DMS79 treated with DMSO at 0.1 percent for 48 hours (cell line): ENCODE measurements at places on chromosomes 16 and 17.
A peak's percentile ranks its signal among the peaks of the same experiment; 100 is the strongest.

GRCh38 chr17:76691379-76692191, 19.2 kb downstream of the MXRA7 start:
- DNase-seq, result no peak

GRCh38 chr16:55622930-55623561, 32.7 kb upstream of the SLC6A2 start:
- no peak for DNase-seq

DNA sequence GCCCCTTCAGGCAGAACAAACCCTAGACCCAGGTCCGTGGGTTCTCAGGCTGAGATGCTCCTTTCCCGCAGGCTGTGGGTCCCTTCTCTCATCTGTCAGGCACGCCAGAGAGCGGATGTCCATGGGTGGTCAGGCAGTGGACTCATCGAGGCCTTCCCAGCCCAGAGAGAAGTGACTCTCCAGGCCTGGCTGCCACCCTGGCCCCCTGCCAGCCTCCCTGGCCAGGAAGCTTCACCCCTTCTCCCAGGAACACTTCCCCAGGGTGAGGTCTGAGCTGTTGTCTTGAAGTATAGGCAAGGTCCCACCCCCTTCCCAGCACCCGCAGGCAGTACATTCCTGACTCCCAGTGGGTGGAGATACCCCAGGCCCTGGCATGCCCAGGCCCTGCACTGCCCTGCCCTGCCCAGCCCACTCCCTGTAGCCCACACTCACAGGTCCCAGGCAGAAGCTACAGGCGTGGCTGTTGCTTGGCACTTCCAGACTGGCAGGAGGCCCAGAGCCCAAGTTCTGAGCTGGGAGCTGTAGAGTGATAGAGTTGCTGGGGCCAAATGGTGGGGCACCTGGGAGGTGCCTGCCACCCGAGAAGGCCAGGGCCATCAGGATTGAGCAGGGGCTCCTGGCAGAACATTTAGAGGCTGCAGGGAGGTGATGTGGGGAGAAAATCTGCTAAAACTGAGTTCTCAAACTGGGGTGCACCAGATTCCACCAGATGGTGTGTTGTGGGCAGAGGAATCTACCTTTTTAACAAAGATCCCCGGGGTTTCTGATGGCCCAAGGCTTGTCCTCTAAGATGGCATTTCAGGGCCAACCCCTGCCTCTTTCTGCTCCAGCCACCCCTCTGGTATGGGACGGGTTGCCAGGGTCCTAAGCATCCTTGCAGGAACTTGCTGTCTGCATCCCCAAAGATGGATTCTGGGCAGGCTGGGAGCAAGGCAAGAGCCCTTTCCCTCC, 6.7 kb downstream of the ITGA3 start:
- peak; percentile 86 for DNase-seq

DNA sequence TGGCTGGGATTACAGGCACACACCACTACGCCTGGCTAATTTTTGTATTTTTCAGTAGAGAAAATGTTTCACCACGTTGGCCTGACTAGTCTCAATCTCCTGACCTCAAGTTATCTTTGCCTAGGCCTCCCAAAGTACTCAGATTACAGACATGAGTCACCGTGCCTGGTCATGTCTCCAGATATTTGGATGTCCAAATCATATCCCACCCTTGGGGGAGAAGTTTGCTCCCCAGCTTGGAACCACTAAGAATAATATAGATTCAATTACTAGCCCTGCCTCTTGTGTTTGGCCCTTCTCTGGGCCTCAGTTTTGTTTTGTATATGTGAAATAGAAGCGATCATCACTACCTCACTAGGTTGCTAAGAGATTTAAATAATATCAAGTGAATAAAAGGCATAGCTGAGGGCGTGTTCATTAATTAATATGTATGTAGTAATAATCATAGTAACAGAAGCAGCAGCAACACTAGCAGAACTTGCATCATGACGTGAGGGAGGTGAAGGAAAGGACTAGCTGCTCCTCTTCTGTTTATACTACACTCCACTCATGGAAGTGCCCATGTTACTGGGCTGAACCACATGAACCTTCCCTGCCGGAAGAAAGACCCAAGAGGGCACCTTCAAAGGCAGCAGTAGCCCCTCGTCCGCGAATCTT, 253.6 kb upstream of the XYLT1 start:
- DNase-seq, result no peak

DNA sequence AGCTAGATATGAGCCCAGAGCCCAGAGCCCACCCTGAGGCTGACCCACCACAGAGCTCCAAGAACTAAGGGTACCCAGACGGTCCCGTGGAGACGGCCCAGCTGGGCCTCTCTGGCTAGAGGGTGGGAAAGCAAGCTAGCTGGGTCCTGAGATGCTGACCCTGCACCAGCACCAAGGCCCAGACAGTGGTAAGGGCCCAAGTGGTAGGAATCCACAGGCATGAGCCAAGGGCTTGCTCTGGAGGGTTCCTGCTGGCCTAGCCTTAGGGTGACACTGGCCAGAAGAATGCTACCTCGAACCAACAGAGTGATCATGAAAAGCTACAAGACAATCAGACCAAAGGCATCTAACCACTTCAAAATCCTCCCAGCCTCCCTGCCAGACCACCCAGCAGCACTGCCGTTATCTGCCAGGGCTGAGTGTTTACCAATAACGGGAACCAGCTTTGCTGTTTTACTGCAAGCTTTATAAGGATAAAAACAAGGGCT, 13.2 kb downstream of the HIC1 start:
- no peak for DNase-seq

GRCh38 chr16:14011001-14011400, 60.1 kb upstream of the MRTFB start:
- DNase-seq, result no peak

DNA sequence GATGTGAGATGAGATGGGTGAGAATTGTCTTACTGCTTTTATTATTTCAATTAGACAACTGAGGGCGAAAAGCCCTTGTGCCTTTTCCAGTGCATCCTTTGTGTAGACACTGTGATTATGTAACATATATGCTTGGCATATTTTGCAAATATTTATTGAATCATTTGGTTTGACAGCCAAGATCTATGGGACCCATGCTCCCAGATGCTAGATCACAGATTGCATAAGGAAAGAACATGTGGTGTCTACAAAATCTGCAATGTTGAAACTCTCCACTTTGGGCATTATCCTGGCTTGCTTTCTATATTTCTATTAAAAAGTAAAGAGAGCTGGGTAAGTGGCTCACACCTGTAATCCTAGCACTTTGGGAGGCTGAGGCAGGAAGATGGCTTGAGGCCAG, 4.8 kb upstream of the COG1 start:
- DNase-seq, result no peak

- no peak for DNase-seq
Measured at GRCh38 chr17:32658470-32659418, 172.0 kb downstream of the CDK5R1 start.

DNA sequence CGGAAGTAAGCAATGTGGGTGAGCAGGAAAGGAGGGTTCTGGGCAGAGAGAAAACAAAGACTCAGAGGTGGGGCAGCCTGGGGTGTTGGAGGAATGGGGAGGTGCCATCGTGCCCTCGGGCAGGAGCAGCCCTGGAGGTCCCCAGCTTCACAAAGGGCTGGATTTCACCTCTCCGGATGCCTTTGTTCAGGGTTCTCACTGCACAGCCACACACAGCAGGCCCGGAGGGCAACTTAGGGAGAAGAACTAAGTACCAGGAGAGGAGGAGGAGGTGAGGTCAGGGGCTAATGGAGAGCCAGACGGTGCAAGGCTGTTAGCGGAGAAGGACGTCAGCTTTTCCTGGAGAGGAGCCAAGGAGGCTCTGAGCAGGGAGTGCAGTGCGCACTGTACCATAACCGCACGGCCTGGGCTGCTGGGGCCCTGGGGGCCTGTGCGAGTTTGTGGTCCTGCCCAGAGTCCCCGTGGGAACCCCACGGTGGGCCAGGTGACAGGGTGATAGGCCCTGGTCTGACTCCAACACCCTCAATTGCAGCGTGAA, 9.3 kb downstream of the ARRB2 start:
- no peak for DNase-seq

GRCh38 chr17:15999141-15999973, at the start of the genes TTC19 and ZSWIM7:
TSS of gene TTC19 (plus strand) at chr17:15999824. CDS start at chr17:15999849, 25 bp downstream.
TSS of gene ZSWIM7 (minus strand) at chr17:15999704. CDS start at chr17:15999594, 110 bp downstream.
- DNase-seq, result peak; percentile 71

GRCh38 chr16:3865241-3865640, 15.3 kb downstream of the CREBBP start:
- no peak for DNase-seq

DNA sequence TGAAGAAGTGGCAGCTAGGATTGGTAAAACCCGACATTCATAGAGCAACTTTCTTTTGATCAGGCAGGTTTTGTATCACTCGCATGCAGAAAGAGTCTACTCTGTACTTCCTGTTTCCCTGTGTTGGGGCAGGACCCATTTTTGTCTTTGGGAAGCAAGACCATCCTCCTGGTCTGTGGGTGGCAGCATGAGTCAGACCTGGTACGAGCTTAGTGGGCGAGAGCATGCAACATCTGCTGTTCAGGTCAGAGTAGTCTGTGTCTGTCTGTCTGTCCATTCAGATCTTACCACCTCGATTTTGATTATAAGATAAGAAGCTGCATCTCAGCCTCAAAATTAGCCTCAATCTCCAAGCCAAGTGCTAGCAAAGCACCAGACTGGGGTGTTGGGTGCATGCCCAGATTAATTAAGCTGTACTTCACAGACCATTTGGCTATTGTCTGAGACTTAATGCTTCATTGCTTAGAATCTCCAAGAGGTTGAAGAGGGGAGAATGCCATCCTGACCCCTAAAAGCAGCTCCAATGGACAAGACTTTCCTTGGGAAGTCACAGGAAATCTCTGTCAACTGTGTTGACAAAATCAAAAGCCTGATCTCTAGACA, 110.9 kb downstream of the XYLT1 start:
- peak; percentile 86 for DNase-seq

DNA sequence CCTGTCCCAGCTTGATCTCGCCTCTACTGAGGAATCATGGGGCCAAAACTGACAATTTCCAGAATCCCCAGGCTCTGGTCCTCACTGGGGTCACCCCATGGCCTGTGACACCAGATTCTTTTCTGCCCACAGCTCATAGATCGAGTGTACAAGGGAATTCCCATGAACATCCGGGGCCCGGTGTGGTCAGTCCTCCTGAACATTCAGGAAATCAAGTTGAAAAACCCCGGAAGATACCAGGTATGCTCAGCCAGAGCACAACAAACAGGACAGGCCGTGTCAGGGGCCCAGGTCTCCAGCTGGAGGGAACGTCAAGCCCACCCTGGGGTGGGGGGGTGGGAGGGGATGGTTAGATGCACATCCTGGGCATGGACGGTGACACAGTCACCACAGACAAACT, 17.5 kb downstream of the USP6 start:
- no peak for DNase-seq

GRCh38 chr17:82287868-82288801, 14.6 kb upstream of the CSNK1D start:
- DNase-seq, result no peak

GRCh38 chr16:27205423-27206065, 2.2 kb downstream of the KDM8 start:
- no peak for DNase-seq

DNA sequence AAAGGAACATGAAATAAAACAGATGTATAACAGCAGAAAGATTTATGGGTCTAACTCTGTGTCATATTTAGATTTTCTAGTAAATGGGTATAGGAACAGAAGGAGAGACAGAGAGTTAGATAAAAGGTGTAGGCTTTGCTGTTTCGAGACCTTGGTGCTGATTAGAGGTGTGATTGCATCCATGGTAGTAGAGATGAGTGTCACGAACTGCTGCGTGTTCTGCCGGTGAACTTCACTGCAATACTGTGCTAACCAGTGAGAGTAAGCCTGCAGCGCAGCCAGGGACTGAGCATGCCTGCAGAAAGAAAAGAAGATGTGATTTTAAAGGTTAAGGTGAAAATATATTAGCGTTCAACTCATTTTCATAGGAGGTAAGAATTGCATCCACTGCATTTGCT, 53.7 kb upstream of the GSG1L start:
- no peak for DNase-seq

DNA sequence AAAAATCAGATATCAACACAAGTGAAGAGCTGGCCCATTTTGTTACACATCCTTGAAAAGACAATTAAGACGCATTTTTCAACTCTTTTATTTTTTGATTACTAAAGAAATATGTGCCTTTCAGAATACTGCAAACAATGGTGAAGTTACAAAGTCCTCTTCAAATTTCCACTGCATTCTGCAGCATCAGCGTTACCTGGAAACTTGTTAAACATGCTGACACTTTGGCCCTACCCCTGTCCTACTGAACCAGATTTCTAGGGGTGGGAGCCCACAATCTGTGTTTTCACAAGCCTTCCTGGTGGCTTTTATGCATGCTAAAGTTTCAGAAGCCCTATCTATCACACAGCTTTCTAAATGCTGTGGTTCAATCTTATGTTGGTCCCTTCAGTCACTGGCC, 4.5 kb upstream of the CCL14 start:
- no peak for DNase-seq

GRCh38 chr16:65744401-65744800, 622.1 kb upstream of the CDH5 start:
- DNase-seq, result no peak

DNA sequence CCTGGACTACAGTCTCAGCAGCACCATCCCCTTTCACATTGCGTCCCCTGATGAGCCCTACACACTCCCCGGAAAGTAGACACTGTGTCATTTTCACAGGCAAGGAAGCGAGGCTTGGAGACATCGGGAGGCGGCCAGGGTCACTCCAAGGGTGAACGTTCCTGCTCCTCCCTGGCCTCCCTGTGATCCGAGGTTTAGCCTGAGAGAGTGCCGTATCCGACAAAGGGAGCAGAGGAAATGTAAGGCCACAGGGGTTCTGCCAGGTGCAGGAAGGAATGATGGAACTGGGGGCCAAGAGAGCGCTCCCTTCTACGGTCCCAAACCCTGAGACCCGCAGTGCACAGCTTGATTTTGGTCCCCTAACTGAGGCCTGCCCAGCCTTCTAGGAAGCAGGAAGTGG, 8.0 kb upstream of the PIK3R6 start:
- no peak for DNase-seq

- DNase-seq, result no peak
Measured at GRCh38 chr17:77783991-77784820, 174.3 kb upstream of the TNRC6C start.

DNA sequence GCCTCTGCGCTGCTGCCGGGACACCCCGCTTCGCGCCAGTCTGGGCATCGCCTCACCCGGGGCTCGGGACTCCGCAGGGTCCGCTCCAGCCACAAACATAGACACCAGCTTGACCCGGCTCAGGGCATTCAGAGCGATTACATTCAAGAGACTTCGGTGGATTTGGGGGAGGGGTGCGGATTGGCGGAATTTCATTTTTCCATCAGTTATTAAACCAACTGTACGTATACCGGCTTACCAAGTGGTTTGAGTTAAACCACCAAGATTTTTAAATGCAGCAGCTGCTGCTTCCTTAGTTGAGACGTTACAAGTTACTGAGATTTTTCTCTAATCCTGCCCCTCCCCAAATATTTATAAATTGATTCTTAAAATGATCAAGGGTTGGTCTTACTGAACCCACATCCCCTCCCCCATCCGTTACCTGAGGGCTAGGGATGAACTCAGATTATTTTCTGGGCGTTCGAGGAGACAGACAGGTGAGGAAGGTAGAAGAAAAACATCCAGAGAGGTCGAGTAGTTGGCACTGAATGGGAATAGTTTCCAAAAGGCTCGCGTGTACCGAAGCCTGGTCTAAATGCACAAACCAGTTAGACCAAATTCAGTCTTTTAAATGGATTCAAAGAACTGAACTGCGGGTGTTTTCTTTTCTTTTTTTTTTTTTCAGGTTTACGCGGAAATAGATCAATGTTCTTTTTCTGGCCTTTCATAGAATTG, 1.5 kb downstream of the CRHR1 start:
- no peak for DNase-seq

GRCh38 chr17:55649957-55650597, 72.6 kb downstream of the TMEM100 start:
- DNase-seq, result no peak

GRCh38 chr17:32873114-32873513, 3.8 kb downstream of the MYO1D start:
- no peak for DNase-seq

- DNase-seq, result no peak
Measured at GRCh38 chr16:30907064-30907463, 10.7 kb downstream of the CTF1 start.
